ENCODE measurements at places on chromosomes 6 and 20.

DNA sequence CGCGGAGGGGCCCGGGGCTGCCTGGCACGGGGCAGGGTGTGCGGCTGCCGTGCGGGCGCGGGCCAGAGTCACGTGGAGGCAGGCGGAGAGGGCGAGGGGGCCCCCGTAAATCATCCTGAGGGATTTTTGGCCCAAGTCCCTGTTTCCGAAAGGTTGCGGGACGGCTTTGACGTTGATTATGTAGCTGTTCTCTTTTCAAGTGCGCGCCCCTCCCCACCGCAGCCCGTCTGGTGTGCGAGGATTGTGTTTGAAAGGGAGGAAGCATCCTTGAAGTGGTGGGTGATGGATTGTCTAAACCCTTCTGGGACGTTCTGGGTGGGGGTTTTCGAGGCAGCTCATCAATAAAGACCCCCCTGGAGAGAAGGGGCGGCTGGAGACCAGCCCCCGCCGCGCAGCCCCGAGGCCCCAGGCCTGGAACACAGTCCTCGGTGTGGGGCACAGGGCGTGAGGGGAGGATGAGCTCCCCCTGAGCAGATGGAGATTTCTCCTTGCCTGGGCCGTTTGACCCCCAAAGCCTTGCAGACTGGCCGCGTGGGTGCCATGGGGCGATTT is 7.0 kb upstream of the FOXF2 start:
- DNase-seq = peak; percentile 76

DNA sequence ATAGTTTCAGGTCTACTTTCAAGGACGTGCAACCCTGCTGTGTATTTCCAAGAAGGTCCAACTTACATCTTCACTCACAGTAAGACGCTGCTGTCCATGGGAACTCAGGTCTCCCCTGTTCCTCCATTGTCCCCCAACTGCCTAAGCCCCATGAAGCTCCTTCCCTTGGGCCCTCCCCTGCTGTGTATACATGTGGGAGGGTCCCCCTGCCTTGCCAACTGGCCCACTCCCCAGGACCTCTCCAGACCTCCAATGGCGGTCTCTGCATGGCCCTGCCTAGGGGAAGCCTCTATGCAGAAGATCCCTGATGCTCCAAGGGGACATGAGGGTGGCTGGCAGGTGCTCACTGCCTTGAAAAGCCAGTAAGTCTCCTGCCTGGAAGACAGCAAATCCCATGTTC is 186.7 kb upstream of the CST7 start:
- no peak for DNase-seq

DNA sequence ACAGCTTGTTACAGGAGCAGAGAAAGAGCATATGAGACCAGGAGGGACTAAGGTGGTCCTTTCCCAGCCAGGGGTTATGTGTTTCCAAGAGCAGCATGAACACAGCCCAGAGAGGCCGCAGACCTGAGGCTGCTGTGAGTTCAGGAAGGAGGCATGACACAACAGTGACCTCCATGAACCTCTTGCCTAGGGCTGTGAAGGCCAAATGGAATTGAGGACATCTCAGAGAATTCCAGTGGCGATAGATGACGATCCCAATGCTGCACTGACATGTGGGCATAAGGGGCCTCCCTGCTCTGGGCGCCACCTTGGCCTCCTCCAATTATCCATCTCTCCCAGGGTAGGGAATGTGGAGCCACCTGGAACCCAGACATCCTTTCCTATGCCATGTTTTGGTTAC is 79.9 kb upstream of the FUCA2 start:
- DNase-seq = no peak

DNA sequence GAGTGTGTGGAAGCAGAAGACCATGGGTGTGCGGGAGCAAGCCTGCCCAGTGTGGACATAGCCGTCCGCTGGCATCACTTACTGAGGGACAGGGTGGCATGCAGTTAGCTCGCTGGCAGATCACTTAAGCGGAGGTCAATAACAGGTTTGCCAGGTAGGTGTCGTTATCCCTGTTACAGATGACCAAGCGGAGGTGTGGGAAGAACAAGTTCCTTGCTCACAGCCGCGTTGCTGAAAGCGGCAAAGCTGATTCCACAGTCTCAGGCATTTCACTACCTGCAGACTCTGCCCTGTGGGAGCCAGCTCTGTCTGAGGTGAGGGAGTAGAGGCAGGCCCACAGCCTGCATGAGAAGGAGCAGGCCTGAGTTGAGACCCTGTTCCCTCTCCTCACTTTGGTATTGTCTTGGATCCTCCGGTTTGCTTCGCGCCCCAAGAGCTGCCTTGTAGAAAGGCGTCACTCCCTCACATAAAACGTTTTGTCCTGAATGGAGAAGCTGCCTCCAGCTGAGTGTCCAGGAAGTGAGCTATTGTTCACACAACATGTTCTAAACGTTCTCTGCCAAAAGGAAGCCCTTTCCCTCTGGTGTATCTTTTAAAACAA is 96.9 kb downstream of the TCP11 start:
- no peak for DNase-seq

- DNase-seq = no peak
Observed at GRCh38 chr6:7809346-7809745, 83.4 kb downstream of the BMP6 start.

DNA sequence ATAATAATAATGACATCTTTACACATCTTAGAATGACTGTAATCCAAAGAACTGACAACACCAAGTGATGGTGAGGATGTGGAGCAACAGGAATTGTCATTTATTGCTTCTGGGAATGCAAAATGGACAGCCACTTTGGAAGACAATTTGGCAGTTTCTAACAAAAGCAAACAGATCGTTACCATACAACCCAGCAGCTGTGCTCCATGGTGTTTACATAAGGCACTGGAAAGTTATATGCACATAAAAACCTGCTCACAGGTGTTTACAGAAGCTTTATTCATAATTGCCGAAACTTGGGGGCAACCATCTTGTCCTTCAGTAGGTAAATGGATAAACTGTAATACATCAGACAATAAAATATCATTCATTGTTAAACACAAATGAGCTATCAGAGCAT is 18.3 kb upstream of the ASF1A start:
- DNase-seq = no peak

GRCh38 chr20:20859510-20859909 is 147.1 kb upstream of the RALGAPA2 start:
- no peak for DNase-seq

GRCh38 chr6:89961481-89961880 is 67.2 kb downstream of the GJA10 start:
- no peak for DNase-seq

GRCh38 chr6:50986319-50986718 is 167.6 kb downstream of the TFAP2B start:
- DNase-seq = no peak

Data from H7 (cell line).